ENCODE measurements at places on chromosomes 12 and 14. TPM values are rescaled to one million over a fixed set of nuclear protein-coding genes. Genes with fewer than 3 reads are reported as not detected.

GRCh38 chr12:3253682-3254275 is 176.6 kb downstream of the TSPAN9 start:
- ATAC-seq: no peak

GRCh38 chr12:94698578-94698977 is 48.2 kb upstream of the TMCC3 start:
- ATAC-seq: no peak

Gene CD163
- 361 TPM for total RNA-seq

Gene CFAP54
- total RNA-seq: 4.7 TPM

Data from gastroesophageal sphincter (tissue), 4 donors.